ENCODE measurements at places on chromosomes 5 and 9. TPM values are rescaled to one million over a fixed set of nuclear protein-coding genes. Genes with fewer than 3 reads are reported as not detected.

- H3K27ac ChIP-seq: no peak overlapping the region
- H3K36me3 ChIP-seq: no peaks in the 10 kb centered on the region
- DNase-seq: no peak
- H3K27me3 ChIP-seq: no peaks in the 10 kb centered on the region
These were observed 49.9 kb upstream of the OTULINL start for GRCh38 chr5:14531668-14532067.

- DNase-seq: no peak
- no peak overlapping the region for H3K4me3 ChIP-seq
- no peaks in the 10 kb centered on the region for H3K36me3 ChIP-seq
These were observed 4.8 kb upstream of the SLC6A18 start for GRCh38 chr5:1220351-1220750.

DNA sequence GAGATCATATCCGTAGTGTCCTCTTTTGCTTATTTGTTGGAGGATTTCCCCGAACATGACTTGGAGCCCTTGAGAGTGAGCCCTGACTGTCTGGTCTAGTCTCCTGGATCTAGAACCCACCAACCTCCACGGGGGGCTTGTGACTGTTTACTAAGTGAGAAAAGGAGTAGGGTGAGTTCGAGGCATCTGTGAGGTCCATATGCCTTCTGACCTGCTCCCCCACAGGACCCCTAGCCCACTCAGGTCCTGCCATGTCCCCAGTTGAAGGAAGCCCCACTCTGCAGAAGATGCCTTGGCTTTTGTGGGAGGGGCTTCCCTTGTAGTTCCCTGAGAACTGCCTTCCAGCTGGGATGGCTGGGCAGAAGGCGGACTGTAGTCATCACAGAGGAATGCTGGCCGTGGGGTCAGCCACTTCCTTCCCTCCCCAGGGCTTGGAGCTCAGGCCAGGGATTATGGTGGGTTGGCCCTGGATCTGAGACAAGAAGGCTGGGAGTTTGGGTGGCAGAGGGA, 7.0 kb upstream of the IRF1 start:
- no peaks in the 10 kb centered on the region for H3K36me3 ChIP-seq
- DNase-seq: peak; percentile 81
- H3K4me1 ChIP-seq: peaks cover 29% of the 10 kb centered on the region
- peak overlapping the region; percentile 95 for H3K27ac ChIP-seq

DNA sequence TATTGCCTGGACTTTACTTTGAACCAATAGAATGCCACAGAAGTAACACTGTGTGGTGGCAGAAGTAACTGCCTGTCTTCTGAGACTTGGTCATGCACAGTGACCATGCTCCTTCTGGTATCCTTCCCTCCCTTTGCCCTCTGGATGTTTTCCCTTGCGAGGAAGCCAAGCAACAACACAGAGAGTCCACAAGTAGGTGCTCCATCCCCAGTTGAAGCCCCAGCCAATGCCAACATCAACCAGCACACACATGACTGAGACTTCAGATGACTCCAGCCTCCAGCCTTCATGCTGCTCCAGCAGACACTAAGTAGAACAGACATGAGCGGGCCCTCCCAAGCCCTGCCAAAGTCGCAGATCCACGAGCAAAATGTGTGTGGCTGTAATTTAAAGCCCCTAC, 129.6 kb downstream of the EPB41L4A start:
- DNase-seq: no peak
- no peaks in the 10 kb centered on the region for H3K36me3 ChIP-seq
- H3K27ac ChIP-seq: no peak overlapping the region

The WDR31 gene
- total RNA-seq: 1.4 TPM

- H3K27ac ChIP-seq: no peak overlapping the region
- H3K36me3 ChIP-seq: no peaks in the 10 kb centered on the region
- no peaks in the 10 kb centered on the region for H3K4me1 ChIP-seq
- no peak for DNase-seq
These were observed 9.0 kb upstream of the LRRTM2 start for GRCh38 chr5:138884094-138884493.

DNA sequence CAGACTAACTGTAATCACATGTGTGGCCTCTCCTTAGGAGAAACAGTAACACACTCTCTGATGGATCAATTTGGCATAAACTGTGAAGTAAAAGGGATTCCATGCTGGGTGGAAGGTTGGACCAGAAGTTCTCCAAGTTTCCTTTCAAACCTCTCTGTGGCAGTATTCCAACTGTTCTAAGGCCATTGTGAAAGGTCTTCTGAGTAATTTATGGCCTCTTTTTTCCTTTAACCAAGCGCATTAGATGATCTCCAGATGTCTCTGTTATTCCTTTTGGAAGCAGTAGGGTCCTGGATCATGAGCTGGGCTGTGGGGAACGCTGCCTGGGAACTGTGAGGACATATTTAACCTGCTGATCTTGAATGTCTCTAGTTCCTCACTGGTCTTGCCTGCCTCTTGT, 80.6 kb upstream of the IL6ST start:
- peak; percentile 58 for DNase-seq
- H3K4me3 ChIP-seq: no peak overlapping the region
- no peaks in the 10 kb centered on the region for H3K36me3 ChIP-seq
- peak overlapping the region; percentile 58 for H3K27ac ChIP-seq

DNA sequence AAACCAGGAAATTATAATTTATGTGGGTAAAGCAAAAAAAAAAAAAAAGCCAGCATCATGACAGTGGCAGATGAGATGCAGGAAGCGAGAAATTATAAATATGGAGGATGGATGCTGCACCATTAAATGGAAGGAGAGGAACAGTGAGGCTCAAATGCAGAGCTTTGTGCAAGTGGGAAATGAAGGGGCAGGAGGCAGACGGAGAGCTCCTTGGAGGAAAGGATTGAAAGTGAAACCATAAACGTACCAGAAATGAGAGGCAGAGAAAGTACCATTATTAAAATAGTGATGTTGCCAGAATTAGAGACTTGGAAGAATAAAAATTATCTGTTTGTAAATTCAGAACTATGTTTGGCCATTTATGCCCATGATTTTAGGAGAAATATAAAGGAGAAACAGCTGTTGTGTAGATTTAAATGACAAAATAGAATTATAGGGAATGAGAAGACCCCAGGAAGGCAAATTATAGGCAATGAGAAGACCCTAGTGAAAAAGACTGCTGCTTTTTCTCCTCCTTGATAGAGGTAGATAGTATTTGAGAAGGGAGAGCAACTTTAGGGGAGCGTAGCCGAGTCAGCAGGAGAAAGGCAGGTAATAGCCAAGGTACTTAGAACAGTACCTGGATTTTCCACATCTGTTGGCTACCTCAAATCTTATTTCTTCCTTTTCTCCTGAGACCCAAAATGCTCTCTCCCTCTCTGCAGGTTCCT, 341.0 kb upstream of the CD180 start:
- H3K4me1 ChIP-seq: peaks cover 21% of the 10 kb centered on the region
- no peak overlapping the region for H3K27ac ChIP-seq
- DNase-seq: no peak
- H3K4me3 ChIP-seq: no peak overlapping the region
- H3K36me3 ChIP-seq: no peaks in the 10 kb centered on the region

GRCh38 chr5:148808864-148809642, 17.4 kb upstream of the ADRB2 start:
- H3K4me1 ChIP-seq: peaks cover 12% of the 10 kb centered on the region
- H3K27me3 ChIP-seq: no peaks in the 10 kb centered on the region
- no peak overlapping the region for H3K4me3 ChIP-seq
- DNase-seq: peak; percentile 28

- no peaks in the 10 kb centered on the region for H3K27me3 ChIP-seq
- no peaks in the 10 kb centered on the region for H3K36me3 ChIP-seq
- H3K27ac ChIP-seq: no peak overlapping the region
- no peaks in the 10 kb centered on the region for H3K4me1 ChIP-seq
- no peak overlapping the region for H3K4me3 ChIP-seq
These were observed 1403.5 kb upstream of the CDH18 start for GRCh38 chr5:21391506-21391905.

GRCh38 chr5:163458778-163459385, 1.0 kb downstream of the NUDCD2 start:
- H3K27me3 ChIP-seq: no peaks in the 10 kb centered on the region
- H3K36me3 ChIP-seq: no peaks in the 10 kb centered on the region
- H3K4me1 ChIP-seq: peaks cover 6% of the 10 kb centered on the region
- no peak for DNase-seq

The ORM2 gene
- total RNA-seq: 52.0 TPM

DNA sequence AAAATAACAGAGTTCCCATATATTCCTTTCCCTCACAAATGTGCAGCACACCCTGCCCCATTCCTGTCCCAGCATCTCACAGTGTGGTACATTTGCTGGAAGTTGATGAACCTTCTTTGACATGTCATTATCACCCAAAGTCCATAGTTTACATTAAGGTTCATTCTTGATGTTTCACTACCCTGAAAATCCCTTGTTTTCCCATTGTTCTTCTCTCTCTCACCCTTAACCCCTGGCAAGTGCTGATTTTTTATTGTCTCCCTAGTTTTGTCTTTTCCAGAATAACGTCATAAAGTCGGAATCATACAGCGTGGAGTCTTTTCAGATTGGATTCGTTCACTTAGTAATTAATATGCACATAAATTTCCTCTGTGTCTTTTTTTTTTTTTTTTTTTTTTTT, 48.1 kb downstream of the SPIN1 start:
- no peaks in the 10 kb centered on the region for H3K27me3 ChIP-seq
- H3K4me1 ChIP-seq: peaks cover 8% of the 10 kb centered on the region
- no peaks in the 10 kb centered on the region for H3K36me3 ChIP-seq

DNA sequence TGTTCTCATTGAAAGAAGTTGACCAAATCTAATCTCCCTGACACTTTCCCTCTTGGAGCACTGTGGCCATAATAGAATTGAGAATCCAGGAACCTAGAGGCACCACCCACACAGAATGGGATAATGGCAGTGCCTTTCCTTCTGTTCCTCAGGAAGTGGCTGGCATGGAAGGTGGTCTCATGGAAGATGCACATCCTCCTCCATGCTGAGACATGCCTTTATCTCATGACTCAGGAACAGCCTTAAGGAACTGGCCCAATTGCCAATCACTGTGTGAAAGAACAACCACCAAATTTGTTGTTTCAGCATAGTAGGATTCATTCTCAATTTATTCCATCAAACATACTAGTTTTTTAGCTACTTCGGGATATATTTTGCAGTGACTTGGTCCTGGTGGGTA, 137.5 kb upstream of the RASGRF2 start:
- no peaks in the 10 kb centered on the region for H3K27me3 ChIP-seq
- H3K4me1 ChIP-seq: no peaks in the 10 kb centered on the region
- H3K4me3 ChIP-seq: no peak overlapping the region
- H3K27ac ChIP-seq: no peak overlapping the region

DNA sequence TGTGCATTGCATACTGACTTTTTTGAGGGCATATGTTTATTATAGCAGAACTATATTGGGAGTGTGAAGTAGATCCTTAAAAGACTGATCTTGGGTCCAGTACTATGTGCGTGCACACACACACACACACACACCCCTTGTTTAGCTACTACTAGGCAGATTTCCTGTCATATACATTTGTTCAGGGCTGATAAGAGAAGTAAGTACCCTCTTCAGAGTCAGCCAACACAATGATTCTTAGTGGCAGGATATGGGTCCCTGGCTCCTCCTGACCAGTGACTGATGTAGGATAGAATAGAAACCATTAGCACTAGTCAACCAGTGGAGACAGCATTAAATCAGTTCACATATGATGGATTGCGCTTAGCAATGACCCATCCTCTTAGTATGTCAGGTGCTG, 76.2 kb upstream of the MIER3 start:
- no peaks in the 10 kb centered on the region for H3K36me3 ChIP-seq
- no peak for DNase-seq
- no peak overlapping the region for H3K27ac ChIP-seq
- H3K27me3 ChIP-seq: no peaks in the 10 kb centered on the region
- H3K4me3 ChIP-seq: no peak overlapping the region
